ENCODE measurements at places on chromosomes 4 and X.

DNA sequence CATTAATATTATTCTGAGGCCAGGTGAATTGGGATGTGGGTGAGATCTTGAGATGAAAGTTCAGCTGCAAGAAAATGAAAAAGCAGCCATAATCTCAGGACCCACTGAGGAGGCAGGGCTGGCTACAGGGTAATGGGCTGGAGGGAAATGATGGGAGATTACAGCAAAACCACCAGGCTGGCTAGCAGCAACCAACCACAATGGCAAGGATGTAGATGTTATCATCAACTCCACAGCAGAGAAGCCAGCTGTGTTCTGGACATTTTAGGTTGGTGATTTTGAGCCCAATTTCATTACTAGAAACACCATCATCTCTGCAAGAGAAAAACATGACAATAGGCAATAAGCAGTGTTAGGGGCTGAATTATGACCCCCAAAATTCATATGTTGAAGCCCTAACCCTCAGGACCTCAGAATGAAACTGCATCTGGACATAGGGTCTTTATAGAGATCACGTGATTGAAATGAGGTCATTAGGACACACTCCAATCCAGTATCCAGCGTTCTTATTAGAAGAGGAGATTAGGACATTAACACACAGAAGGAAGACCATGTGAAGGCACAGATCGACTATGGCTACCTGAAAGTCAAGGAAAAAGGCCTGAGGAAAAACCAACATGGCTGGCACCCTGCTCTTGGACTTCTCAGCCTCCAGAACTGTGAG lies 139.8 kb upstream of the KIT start:
- no peak for DNase-seq

GRCh38 chr4:3044870-3045819 lies 29.2 kb downstream of the HTT-AS start:
- no peak for DNase-seq

GRCh38 chr4:176805155-176805554 lies 12.4 kb upstream of the VEGFC start:
- DNase-seq: no peak

- DNase-seq: no peak
Observed at GRCh38 chr4:1122505-1122904, 9.1 kb upstream of the RNF212 start.
